ENCODE measurements at places on chromosomes 4 and X.

DNA sequence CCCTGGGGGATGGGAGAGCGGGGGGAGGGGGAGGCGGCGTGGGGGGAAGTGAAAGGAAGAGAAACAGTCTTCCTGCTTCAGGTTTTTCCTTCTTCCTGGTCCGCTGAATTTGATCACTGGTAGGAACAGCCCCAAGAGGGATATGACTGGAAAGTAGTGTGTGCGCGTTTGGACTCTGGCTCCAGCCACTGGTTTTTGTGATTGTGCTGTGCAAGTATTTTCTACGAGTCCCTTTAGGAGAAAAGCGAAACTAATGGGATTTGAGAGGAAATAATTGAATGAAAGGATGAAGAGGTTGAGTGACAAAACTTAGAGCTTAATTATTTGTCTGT lies 836 bp downstream of the PRRG1 start:
- peak; percentile 9 for DNase-seq

DNA sequence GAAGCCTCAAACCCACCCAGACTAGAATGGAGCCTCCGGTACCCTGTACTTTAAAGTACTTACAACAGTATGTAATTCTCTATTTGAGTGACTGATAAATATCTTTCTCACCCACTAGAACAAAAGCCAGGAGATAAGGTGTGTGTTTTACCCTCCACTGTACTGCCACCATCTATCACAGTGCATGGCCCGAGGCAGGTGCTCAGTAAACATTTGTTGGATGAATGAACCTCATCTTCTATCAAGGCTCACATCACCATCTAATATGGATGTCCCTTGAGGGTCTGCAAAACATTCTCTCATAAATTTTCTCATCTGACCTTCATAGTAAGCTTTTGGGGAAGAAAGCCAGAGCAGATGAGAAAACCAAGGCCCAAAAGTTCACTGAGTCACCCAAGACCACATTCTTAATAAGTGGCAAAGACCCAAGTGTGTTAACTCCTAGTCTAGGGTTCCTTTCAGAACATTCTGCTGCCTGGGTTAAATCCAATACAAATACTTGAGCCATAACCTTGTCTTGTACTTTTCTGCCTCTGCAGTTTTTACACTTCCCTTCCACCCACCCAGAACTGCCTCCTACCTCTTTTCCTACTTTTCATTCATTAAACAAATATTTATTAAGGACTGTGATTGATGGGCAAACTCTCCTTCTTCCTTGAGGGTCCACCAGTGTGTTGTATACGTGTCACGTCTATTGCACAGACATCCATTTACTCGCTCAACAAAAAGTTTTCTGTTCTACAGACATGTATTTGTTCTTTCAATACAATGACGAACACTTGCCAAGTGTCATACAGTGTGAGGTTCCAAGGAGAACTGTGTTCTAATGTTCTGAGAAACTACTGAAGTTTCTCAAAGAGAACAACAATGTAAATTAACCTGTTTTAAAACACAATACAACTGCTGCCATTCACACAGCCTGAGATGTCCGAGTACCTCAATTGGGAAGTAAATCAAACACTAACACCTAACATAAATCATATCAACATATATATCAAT lies 35.7 kb downstream of the APBB2 start:
- no peak for DNase-seq

DNA sequence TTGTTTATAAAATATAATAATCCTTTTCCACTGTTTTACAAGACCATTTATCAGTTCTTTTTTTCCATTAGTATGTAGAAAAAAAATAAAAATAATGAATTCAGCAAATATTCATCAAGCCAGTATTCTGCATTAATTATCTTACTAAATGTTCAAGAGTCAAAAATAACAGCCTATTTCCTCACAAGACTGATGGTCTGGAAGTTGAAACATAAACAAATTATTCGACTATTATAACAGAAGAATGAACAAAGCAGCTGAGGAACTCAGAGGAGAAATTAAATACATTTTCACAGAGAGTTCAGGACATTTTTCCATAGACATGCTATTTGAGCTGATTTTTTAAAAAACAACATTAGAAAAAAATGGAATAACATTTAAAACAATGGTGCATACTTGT lies 2594.8 kb downstream of the ARAP2 start:
- no peak for DNase-seq

DNA sequence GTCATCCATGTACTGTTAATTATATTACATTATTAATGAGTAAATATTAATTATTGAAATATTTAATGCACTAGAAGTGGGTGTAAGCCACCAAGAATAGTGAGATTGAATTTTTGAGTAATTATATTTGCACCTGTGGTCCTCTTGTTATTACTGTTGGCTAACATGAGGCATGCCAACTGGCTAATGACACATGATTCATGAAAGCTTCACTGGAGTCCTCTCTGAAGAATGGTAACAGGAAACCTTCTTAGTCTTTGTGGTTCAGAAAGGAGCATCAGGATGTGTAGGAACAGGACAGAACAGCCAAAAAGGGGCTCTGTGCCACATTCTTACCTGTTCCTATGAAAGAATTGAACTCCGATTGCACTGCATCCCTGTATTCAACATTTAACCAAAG lies 65.2 kb downstream of the SLC4A4 start:
- DNase-seq: no peak

DNA sequence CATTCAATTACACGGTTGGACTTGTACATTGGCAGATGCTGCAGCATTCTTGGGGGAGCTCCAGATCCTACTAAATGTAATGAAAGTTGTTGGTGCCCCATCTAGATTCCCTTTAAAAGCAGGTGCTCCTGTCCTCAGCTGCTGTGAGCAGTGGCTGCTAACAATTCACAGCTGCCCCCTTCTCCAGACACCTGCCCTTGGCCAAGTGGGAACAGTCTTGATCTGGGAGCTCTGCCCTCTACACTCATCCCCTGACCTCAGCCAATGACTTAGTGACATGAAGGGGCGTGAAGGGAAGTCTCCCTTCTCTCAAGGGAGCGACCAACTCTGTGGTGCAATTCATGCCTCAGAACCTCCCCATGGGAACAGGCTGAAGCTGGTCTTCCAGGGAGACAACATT lies 125.7 kb downstream of the EIF4E start:
- no peak for DNase-seq

DNA sequence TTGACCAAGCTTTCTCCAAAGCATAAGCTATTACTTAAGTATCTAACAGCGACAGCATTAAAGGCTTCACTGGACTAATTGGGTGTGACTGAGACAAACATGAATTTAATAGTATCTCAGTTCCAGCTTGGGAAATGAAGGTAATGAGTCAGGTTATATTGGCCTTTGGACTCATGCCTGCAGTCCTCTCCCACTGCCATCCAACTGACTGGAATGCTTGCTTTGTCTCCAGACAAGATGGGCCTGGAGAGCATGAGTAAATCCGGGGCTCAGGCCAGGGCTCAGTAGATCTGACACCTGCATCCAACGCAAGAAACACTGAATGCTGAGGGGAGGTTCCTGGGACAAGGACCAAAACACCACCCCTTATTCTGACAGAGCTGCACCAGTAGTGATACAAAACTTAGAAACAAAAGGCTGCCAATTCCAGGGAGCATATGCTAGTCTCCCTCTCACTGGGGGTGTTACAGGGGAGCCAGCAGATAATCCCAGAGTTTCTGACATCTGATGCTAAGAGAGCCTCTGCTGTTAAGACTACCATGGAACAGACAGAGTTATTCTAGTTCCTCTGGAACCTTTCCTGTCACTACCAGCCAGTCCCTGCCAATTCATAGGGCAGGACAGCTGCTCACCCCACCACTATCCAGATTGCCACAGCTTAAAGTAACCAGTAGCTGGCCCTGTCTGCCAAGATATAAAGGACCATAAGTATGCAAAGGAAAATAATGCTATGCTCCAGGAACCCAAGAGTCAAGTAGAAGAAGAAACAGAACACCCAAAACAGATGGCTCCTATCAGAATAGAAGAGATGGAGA lies 293.8 kb downstream of the IQCM start:
- DNase-seq: peak; percentile 71

- DNase-seq: no peak
Measured at GRCh38 chrX:17563076-17563475, 174.2 kb upstream of the SCML1 start.

GRCh38 chrX:1239681-1240142 lies 27.3 kb upstream of the CRLF2 start:
- DNase-seq: no peak

- DNase-seq: no peak
Measured at GRCh38 chrX:39677585-39677977, 420.2 kb downstream of the BCOR start.

- peak; percentile 7 for DNase-seq
Measured at GRCh38 chr4:100493756-100494155, 24.1 kb downstream of the EMCN start.

GRCh38 chr4:40144716-40145115 lies 52.1 kb upstream of the RHOH start:
- no peak for DNase-seq

DNA sequence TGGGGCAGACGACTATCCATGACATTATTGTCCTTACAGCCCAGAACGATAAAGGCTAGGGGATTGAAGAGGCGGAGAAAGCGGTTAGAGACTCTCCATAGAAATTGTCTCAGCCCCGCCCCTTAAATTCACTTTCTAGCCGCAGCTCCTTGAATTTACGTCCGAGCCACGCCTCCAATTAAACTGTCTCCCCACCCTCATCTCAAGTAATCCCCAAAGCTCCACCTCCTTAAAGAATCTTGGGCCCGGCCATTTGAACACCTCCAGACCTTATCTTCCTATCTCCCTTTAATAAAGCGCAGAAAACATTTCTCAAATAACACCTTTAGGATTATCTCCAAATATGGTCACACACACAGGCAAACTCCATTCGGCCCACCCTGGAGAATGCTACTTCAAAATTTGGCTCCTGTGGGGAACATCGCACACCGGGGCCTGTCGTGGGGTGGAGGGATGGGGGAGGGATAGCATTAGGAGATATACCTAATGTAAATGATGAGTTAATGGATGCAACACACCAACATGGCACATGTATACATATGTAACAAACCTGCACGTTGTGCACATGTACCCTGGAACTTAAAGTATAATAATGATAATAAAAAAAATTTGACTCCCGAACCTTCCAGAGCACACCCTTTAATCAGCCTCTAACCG lies 7.2 kb upstream of the MAGIX start:
- DNase-seq: peak; percentile 66

DNA sequence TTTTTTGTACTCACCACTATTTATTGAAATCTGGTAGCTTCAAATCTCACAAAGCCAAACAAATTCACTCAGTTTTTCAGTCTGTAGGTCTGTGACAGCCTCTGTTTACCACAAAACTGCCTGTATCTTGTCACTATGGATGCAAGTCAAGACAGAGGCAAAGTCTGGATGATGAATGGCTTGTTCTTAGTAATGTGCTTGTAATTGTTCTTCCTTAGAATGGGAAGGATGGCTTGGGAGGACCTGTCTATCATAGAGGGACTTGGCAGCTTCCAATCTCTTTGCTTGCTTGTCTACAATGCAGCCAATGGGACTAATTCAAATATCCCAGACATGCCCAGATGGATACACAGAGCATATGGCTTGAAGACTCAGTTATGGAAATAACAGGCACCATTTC lies 141.2 kb upstream of the SCML1 start:
- no peak for DNase-seq

DNA sequence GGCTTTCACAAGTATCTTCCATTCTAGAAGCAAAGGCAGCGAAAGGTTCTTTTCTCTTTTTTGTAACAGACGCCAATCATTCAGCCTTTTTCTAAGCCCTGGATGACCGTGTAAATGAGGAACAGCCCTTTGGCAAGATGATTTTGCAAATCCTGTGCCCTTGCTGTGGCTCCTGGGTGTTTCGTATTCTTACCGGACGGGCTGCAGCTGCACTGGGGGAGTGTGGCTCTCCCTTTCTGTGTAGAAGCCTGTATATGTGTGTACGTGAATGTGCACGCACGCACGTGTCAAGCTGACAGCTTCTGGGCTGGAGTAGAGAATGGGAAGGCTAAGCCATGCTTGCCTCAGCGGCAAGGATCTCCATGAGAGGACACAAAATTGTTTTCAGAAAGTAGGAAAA lies 8.2 kb downstream of the GRPEL1 start:
- no peak for DNase-seq

- DNase-seq: no peak
Measured at GRCh38 chr4:120939693-120940092, 17.2 kb upstream of the PRDM5 start.

DNA sequence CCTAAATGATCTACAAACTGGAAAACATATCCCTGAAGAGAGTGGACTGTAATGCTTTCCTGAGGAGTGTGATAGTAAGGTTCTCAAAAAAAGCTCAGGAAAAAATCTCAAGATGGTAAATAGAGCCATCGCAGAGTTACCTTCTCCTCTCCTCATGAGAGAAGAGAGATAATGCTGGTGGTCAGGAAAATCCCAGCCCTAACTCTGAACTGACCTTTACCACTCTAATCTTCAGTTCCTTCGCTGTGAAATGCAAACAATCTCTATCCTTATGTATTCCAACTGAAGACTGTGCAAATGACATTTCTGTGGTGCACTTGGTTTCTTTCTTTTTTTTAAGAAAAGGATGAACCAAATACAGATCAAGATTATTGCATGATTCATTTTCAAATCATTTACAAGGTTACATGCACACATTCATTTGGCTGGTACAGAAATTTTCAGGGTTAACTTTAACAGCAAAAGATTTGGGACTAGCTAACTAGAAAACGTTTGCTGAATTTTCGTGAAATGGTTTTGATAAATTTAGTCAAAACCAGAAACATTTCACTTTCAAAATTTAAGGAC lies 8.3 kb downstream of the PPM1K start:
- no peak for DNase-seq

DNA sequence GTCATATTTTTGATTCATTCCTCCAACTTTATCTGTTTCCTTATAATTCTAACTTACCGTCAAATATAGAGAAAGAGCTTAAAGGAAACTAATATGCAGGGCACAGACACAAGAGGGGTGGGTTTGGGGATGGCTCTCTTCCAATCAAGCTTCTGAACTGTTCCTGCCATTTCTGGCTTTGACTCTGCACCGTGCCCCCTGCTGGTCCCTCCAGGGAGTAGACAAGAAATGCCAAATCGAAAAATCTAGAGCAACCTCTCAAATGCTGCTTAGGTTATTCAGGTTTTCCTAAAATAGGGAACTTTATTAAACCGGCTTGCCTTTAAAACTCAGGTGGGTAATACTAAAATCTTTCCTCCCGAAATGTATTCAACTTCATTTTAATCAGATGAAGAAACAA lies 39.8 kb upstream of the VCX3A start:
- no peak for DNase-seq

GRCh38 chrX:101357166-101357795 lies 8.7 kb upstream of the TIMM8A start:
- DNase-seq: no peak

- no peak for DNase-seq
Measured at GRCh38 chr4:3871881-3872833, 106.0 kb downstream of the ADRA2C start.

DNA sequence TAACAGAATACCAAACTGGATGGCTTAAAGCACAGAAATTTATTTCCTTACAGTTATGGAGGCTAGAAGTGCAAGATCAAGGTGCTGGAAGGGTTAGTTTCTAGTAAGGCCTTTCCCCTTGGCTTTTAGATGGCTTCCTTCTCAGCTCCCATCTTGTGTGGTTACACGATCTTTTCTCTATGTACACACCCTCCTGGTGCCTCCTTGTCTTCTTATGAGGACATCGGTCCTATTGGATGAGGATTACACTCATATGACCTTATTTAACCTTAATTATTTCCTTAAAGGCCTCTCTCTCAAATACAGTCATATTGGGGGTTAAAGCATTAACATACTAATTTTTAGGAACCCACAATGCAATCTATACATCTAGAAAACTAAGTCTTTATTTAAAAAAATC lies 787.9 kb upstream of the GALNTL6 start:
- no peak for DNase-seq
